ENCODE measurements at places on chromosomes 16 and 17.

DNA sequence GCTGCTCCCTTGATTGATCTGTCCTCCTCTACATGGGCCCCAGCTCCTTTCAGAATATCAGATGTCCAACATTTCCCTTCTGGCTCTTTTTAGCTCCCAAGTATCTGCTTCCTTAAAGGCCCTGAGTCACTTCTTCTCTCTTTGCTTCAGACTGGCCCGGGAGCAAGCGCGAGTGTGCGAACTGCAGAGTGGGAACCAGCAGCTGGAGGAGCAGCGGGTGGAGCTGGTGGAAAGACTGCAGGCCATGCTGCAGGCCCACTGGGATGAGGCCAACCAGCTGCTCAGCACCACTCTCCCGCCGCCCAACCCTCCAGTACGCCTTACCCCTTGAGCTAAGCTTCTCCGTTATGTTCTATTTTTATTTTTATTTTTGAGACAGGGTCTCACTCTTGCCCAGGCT lies 12.3 kb downstream of the CNTROB start:
- DNase-seq, result no peak

GRCh38 chr16:30787613-30788378 lies 791 bp upstream of the ZNF629 start:
- DNase-seq, result no peak

DNA sequence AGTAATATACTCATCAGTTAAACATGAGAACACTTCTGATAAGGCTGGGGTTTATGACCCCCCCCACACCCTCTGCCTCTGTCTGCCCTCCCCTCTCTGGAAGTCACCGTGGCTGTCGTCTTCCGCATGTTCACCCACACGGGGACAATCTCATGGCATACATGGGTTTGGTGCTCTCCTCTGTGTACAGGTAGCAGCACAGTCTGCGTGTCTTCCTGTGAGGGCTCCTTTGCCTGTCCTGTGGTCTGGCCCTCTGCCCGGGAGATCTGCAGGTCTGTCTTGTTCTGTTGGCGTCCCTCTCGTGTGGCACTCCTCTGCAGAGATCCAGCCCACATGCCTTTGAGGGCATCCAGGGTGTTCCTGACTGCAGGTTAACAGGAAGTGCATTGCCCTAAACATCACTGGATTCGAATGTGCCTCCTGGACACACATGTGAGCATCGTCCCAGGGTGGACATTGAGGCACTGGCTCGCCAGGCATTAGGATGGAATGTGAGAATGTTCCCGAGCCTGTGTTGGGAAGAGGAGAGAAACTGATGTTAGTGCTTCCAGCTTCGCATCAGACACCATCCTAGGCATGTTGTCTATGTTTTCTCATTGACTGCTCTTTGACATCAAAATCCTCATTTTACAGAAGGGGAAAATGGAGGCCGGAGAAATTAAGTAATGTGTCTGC lies 54.5 kb downstream of the NKD1 start:
- peak; percentile 17 for DNase-seq

GRCh38 chr17:31389657-31390381 lies 1.7 kb upstream of the RAB11FIP4 start:
- no peak for DNase-seq

GRCh38 chr17:56918916-56919315 lies 5.1 kb upstream of the TRIM25 start:
- no peak for DNase-seq

DNA sequence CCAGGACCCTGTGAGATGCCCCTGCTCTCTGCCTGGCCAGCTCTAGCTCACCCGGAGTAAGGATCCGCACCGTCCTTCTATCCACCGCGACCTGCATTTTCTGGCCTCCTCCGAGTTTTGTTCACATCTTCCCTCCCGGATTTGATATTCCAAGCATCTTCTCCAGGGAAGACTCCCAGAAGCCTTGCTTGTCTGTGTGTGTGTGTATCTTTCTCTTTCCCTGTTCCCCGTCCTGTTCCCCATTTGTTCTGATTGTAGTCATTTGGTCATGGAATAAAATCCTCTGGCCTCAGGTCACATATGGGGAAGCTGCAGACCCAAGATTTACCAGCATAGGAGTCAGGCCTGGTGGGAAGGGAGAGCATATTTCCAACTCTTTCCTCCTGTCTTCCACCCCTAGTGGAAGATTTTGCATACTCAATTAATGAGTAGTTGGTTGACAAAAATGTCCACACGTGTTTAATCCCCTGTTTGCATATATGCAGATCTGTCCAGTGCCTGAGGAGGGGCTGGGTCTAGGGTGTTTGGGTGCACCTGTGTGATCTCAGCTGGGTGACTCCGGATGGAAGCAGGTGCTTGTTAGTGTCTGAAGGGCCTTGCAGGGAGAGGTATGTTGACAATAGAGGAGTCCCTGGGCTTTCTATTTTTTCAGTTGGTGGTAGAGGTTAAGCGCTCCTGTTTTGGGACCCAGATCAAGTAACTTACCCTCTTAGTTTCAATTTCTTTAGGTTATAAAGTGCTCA lies 1.9 kb downstream of the PRAC1 start:
- DNase-seq, result no peak

DNA sequence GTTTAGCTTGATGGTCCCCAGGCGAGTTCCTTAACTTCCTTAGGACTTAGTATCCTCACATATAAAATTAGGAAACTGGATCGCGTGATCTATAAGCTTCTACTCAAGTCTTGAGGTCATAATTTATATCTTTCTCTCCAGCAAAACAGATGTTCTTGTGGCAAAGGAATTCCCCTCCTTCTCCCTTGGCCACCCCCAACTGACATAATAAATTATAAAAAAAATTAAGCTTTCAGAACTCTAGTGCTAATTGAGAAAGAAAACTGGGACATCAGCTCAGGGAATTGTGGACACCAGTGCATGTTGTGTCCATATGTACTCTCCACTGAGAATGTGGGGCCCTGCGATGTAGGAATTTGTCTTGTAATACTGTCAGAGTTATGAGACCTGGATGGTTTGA lies 13.5 kb downstream of the GNAO1 start:
- no peak for DNase-seq

DNA sequence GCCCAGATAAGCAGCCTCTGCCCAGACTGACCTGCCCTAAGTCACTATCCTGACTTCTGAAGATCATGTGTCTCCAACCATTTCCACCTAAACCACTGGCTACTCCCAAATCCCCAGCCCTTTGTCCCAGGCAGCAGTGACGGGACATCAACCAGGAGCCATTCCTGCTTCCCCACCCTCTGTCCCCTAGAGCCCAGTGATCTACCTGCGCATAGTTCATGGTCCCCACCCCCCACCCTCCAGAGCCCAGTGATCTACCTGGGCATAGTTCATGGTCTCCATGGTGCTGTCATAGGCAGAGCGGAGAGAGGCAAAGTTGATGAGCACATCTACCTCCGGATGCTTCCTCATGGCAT lies 26.8 kb downstream of the ACLY start:
- DNase-seq, result no peak

- no peak for DNase-seq
Observed at GRCh38 chr16:88359008-88359407, 23.8 kb upstream of the ZNF469 start.

DNA sequence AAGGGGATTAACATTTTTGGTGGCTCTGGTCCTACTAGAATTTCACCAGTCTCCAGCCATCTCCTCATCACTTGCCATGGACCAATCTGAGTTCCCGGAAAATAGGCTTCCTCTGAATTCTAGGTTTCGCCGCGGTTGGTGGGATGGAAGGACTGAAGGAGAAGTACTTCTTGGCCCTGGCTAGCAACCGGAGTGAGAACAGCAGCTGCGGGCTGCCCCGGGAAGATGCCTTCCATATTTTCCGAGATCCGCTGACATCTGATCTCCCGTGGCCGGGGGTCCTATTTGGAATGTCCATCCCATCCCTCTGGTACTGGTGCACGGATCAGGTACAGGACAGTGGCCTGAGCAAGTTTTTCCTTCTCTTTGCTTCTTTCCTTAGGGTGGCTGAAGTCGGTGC lies 45.0 kb downstream of the SLC5A11 start:
- DNase-seq, result no peak

DNA sequence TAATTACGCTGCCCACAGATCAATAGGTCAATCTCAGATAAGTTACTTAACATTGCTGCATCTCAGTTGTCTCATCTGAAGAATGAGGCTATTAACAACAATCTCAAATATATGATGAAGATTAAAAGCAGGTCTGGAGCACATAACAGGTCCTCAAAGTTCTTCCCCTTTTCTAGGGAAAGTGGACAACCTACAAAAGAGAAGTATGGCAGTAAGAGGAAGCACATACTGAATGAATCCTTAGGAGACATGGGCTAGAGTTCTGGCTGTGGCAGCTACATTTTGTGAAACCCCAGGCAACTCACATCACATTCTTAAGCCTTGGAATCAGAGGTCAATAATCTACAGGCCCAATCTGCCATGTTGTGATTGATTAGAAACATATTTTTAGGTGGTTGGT lies 180.6 kb downstream of the PCTP start:
- DNase-seq, result no peak

- DNase-seq, result no peak
Observed at GRCh38 chr17:42784811-42785592, 4.6 kb downstream of the WNK4 start.

- no peak for DNase-seq
Observed at GRCh38 chr16:68473358-68474070, 25.2 kb upstream of the SMPD3 start.

DNA sequence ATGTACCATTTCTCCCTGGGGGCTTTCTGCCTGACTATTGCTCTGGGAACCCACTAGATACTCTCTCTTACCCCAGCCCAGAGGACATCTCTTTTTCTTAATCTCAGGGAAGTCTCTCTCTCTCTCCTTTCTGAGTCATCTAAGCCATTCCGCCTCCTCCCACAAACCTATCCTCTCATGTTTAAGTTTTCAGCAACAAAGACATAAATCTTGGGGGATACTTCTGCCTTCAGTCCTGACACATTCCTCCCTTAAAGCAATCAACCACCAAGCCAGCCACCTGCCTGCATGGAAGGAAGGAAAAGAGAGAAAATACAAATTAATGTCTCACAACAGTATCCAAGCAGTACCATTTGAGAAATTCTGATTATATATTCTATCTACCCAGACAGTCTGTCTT lies 128.8 kb downstream of the HS3ST2 start:
- no peak for DNase-seq

DNA sequence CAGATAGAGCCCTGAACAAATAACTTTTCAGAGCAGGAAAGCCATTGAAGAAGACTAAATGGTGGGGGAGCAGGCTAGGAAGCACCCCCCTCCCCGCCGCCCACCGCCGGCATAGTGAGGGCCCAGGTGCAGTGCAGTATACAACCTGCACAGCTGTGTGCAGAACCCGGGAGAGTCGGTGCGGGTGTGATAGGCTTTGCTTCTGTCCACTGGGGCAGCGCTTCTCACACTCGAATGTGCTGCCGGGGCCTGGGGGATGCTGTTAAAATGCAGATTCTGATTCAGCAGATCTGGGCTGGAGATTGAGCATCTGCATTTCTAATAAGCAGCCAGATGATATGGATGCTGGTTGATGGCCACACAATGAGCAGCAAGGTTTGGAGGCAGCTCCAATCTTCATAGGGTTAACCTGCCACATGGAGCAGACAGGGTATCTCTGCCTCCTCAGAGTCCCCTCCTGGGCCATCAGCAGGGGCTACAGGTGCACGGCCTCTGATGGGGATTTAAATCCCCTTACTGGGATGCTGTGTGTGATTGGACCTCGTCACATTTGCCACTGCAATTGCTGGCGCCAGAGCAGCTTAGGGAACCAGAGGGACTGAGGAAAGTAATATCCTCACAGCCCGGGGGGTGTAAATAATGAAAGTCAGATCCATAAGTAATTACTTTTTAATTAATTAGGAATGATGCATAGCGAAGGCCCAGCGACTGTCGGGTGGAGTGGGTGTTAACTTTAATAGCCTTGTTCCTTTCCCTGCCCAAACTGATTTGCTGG lies 172.0 kb upstream of the RPL38 start:
- no peak for DNase-seq

- no peak for DNase-seq
Observed at GRCh38 chr17:43599046-43599395, 52.9 kb upstream of the ETV4 start.

GRCh38 chr17:74123866-74124444 lies 79.5 kb upstream of the RPL38 start:
- DNase-seq, result no peak

DNA sequence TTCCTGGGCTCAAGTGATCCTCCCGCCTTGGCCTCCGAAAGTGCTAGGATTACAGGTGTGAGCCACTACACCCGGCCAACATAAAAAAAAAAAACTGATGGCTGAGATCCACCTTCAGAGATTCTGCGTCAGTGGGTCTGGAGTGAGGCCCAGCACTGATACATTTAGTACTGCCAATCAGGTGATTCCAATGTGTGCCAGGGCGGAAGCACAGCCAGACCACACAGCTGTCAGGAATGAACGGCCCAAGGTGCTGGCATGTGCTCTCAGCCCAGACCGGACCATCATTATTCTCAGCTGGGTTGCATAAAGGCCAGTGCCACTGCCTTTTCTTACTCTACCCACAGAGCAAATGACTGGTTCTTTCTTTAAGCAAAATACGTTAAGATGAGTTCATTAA lies 1.2 kb upstream of the BCO1 start:
- DNase-seq, result no peak

DNA sequence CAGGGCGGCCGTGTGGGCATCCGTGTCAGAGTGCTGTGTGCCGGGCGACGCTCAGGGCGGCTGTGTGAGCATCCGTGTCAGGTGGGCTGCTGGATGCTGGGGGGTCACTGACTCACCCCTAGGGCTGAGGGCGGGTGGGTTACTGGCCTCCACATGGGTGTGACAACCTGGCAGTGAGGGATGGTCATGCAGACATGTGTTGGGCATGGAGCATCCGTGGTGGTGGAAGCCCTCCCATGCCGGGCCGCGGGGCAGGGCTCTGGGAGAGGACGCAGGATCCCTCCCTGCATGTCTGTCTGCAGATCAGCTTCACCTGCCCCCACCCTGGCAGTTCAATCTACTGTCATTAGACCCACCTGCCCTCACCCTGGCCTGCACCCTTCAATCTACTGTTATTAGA lies 56.3 kb downstream of the METRNL start:
- no peak for DNase-seq

- DNase-seq, result no peak
Observed at GRCh38 chr16:1676661-1677060, 1.4 kb upstream of the JPT2 start.

GRCh38 chr16:50708373-50709060 lies 15.1 kb downstream of the NOD2 start:
- peak; percentile 17 for DNase-seq

DNA sequence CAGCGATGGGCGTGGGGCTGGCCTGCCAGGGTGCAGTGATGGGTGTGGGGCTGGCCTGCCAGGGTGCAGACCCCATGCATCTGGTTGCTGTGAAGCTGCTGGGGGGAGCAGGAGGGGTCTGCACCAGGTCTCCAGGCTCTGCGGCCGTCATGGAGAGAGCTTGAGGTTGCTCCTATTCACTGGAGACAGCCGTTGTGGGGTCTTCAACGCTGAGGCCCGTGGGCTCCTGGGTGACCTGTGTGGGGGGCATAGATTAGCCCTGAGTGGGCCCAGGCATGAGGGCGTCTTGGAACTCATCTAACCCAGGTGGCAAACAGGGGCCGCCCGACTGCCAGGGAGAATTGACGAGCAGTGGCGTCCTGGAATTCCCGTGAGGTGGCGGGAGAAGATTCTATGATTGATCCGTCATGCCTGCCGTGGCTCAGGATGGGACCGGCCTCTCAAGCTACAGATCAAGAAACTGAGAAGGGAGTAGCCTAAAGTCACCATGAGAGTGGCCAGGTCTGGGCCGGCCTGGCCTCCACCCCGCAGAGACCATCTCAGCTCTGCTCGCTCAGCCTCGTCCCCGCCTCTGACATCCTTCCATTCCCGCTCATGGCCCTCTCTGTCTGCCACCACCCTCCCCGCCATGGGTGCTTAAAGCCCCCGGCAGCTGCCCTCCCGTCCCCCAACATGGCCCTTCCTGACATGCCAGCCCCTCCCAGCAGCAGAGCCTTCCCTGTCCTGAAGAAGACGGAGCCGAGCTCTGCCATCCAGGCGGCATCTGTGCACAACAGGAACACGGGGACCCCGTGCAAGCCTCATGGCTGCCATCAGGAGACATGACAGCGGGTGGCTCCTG lies 50.7 kb upstream of the ACSF3 start:
- DNase-seq, result no peak

All from effector CD4-positive, alpha-beta T cell (primary cell).